ENCODE measurements at places on chromosomes 11 and 22. TPM values are rescaled to one million over a fixed set of nuclear protein-coding genes. Genes with fewer than 3 reads are reported as not detected.

Gene OTOG
- total RNA-seq, result 0.09 TPM

Gene HOATZ
- total RNA-seq, result not detected

Gene C22orf42
- not detected for total RNA-seq

Gene PANX3
- not detected for total RNA-seq

Gene OR10A5
- total RNA-seq, result not detected

Gene RIMBP3C
- total RNA-seq, result not detected

Gene SPDYC
- not detected for total RNA-seq

Gene OR10A2
- not detected for total RNA-seq

Gene MTA2
- 59.5 TPM for total RNA-seq

Gene RIN1
- 4.1 TPM for total RNA-seq

Gene KCTD14
- 3.3 TPM for total RNA-seq

Gene TMEM86A
- total RNA-seq, result 0.53 TPM

Gene DEUP1
- total RNA-seq, result not detected

Gene AIFM3
- total RNA-seq, result 9.5 TPM

Gene PRR14L
- total RNA-seq, result 59.1 TPM

Gene MMP11
- total RNA-seq, result 17.3 TPM

Gene PYGM
- 2.5 TPM for total RNA-seq

Gene ABCC8
- 301 TPM for total RNA-seq

Gene GDPD4
- not detected for total RNA-seq

Gene NRIP3
- 0.80 TPM for total RNA-seq

Gene CDON
- total RNA-seq, result 5.0 TPM

Gene P4HA3
- not detected for total RNA-seq

Gene DNAJC4
- 76.7 TPM for total RNA-seq

Gene AMPD3
- total RNA-seq, result 16.9 TPM

Gene RTN4RL2
- not detected for total RNA-seq

Gene SCN2B
- total RNA-seq, result not detected

Gene FZD4
- 11.6 TPM for total RNA-seq

Gene SMTNL1
- not detected for total RNA-seq

Gene PGM2L1
- total RNA-seq, result 1.2 TPM

Gene OR56A3
- not detected for total RNA-seq

Gene CHRM1
- total RNA-seq, result 0.76 TPM

Gene PDE2A
- 75.9 TPM for total RNA-seq

Gene SCGB1D2
- total RNA-seq, result not detected

Gene NTM
- 2.8 TPM for total RNA-seq

Gene TRIM48
- total RNA-seq, result not detected

Gene SLC22A6
- not detected for total RNA-seq

Gene SCN3B
- 0.83 TPM for total RNA-seq

Gene HEPACAM
- total RNA-seq, result not detected

Gene GPR83
- total RNA-seq, result 1.7 TPM

Gene PDGFB
- total RNA-seq, result 3.5 TPM

Gene KLHL35
- 1.6 TPM for total RNA-seq

Gene SLC17A6
- not detected for total RNA-seq

Gene OR5P2
- not detected for total RNA-seq

Gene AGBL2
- total RNA-seq, result 6.4 TPM

Gene KCNK7
- not detected for total RNA-seq

Gene FXYD6
- 5.1 TPM for total RNA-seq

Gene SLC22A9
- total RNA-seq, result not detected

Gene SLC37A2
- 2.0 TPM for total RNA-seq

Gene TRIM51G
- total RNA-seq, result not detected

Gene C22orf31
- not detected for total RNA-seq

Gene NRXN2
- total RNA-seq, result 3.3 TPM

Gene NFRKB
- 48.1 TPM for total RNA-seq

Gene FJX1
- not detected for total RNA-seq

Gene KCNE3
- 13.5 TPM for total RNA-seq

Gene PGAP2
- 51.7 TPM for total RNA-seq

Gene HNRNPUL2
- total RNA-seq, result 38.7 TPM

Measured in Peyer's patch (tissue), 4 donors.